ENCODE measurements at places on chromosomes 12 and 14. TPM values are rescaled to one million over a fixed set of nuclear protein-coding genes. Genes with fewer than 3 reads are reported as not detected.

DNA sequence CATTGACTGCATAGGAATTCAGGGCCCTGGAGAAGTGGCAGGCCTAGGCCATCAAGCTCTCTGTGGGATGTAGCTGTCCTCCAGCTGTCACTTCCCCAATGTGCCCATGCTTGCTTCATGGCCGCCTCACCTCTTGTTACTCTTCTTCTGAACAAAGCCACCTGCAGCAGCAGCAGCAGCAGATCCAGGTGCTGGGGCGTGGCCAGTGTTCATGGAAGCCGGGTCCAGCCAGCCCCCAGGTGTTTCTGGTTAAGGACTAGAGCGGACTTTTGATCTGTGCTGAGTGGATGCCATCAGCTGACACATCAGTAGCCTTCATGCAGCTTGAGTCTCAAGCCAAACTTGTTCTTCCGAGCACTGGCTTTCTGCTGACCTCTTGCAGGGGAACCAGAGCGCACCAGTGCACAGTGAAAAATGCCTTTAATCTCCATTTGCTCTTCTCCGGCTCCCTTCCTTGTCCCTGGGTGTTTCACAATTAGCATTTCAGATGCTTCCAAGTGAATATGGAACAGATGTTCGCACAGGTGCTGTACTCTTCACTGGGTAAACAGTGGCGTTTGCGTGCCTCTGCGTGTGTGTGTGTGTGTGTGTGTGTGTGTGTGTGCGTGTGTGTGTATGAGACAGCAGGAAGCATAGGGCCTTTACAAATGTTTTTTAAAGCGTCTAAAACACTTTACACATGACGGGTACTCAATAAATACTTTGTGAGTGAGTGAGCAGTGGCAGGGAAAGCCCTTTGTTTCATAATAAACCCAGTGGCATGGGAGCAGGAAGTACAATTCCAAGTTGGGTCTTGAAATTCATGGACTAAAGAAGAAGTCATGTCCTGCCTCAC is 20.1 kb downstream of the TPCN1 start:
- peak overlapping the region; percentile 77 for H3K27ac ChIP-seq
- peak; percentile 66 for DNase-seq
- no peaks in the 10 kb centered on the region for H3K36me3 ChIP-seq
- no peaks in the 10 kb centered on the region for H3K27me3 ChIP-seq
- peaks cover 68% of the 10 kb centered on the region for H3K4me1 ChIP-seq

AKAP6 gene
- 3.8 TPM for total RNA-seq

DNA sequence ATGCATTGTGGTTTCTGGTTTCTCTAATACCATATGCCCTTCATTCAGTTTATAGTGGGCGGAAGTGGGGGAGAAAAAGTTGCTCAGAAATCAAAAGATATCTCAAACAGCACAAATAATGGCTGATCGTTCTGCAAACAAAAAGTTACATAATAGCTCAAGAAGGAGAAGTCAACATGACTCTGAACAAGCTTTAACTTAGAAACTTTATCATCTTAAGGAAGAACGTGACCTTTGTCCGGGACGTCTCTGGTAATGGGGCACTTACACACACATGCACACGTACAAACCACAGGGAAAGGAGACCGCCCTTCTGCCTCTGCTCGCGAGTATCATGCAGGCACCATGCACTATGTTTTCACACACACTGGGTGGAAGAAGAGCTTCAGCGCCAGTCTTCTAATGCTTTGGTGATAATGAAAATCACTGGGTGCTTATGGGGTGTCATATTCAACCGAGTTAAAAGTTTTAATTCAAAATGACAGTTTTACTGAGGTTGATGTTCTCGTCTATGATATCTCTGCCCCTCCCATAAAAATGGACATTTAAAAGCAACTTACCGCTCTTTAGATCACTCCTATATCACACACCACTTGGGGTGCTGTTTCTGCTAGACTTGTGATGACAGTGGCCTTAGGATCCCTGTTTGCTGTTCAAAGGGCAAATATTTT is 4.7 kb downstream of the FOS start:
- H3K4me3 ChIP-seq: no peak overlapping the region
- no peaks in the 10 kb centered on the region for H3K27me3 ChIP-seq
- DNase-seq: peak; percentile 76
- H3K27ac ChIP-seq: peak overlapping the region; percentile 83
- H3K4me1 ChIP-seq: peaks cover 7% of the 10 kb centered on the region

- H3K36me3 ChIP-seq: no peaks in the 10 kb centered on the region
- H3K4me3 ChIP-seq: no peak overlapping the region
- DNase-seq: no peak
Measured at GRCh38 chr12:108201808-108202207, 72.7 kb downstream of the WSCD2 start.
